ENCODE measurements at places on chromosomes 7 and 10. TPM values are rescaled to one million over a fixed set of nuclear protein-coding genes. Genes with fewer than 3 reads are reported as not detected.

Gene NUTM2D
- total RNA-seq: 11.3 TPM

Gene UCMA
- not detected for total RNA-seq

Gene RAB19
- not detected for total RNA-seq

Gene NUTM2E
- total RNA-seq: 0.86 TPM

Gene DRGX
- total RNA-seq: 65.2 TPM

DNA sequence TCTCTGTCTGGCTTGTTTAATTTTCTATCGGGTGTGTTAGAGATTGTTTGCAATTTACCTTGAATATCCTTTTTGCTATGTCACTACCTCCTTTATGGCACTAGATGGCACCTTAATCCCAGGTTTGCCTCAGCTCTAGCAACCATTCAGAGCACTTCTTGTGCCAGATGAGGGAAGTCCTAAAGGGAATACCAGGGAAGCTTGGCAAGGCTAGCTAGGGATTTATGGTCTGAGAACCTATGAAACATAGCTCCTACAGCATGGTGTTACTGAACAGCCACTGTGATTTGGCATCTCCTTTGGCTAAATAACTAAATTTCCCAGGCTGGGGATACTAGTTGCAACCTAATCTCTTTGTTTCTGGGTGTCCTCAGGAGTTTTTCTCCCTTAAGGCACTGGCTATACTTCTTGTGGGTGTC lies 69.0 kb upstream of the VOPP1 start:
- no peak overlapping the region for H3K4me3 ChIP-seq
- no peaks in the 10 kb centered on the region for H3K4me1 ChIP-seq
- no peaks in the 10 kb centered on the region for H3K36me3 ChIP-seq

GRCh38 chr7:130910949-130911944 lies 177.2 kb upstream of the KLF14 start:
- no peak overlapping the region for H3K4me3 ChIP-seq
- H3K4me1 ChIP-seq: peaks cover 17% of the 10 kb centered on the region
- H3K27me3 ChIP-seq: no peaks in the 10 kb centered on the region
- no peak overlapping the region for H3K27ac ChIP-seq
- no peak for DNase-seq

- H3K36me3 ChIP-seq: no peaks in the 10 kb centered on the region
- no peak overlapping the region for H3K27ac ChIP-seq
- peaks cover 2% of the 10 kb centered on the region for H3K27me3 ChIP-seq
- H3K4me1 ChIP-seq: no peaks in the 10 kb centered on the region
- no peak for DNase-seq
- no peak overlapping the region for H3K4me3 ChIP-seq
These were observed 88.1 kb downstream of the SEPTIN14 start for GRCh38 chr7:55774327-55775050.

- no peaks in the 10 kb centered on the region for H3K36me3 ChIP-seq
- no peak overlapping the region for H3K4me3 ChIP-seq
- H3K4me1 ChIP-seq: peaks cover 7% of the 10 kb centered on the region
- peaks cover 5% of the 10 kb centered on the region for H3K27me3 ChIP-seq
These were observed 7.6 kb upstream of the SLC26A3 start for GRCh38 chr7:107810626-107811025.

DNA sequence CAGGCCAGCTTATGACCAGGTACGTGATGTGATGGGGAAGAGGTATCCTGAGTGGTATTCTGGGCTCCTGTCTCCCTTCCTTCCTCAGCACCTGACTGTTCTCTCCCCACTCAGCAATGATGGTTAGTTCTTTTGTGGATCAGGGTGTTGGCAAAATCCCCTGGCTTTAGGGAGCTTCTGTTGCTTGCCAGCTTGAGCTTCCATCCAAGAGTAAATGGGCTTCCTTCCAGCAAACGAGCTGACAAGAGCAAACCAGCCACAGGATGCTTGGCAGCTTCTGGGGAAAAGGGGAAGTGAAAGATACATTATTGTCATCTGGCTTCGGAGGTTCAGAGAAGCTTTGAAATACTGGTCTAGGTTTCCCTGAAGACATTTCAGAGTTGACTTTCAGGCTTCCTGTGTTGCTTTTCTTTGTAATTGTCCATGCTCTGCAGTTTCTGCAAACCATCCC lies 5.2 kb downstream of the DUSP5 start:
- H3K27me3 ChIP-seq: peaks cover 6% of the 10 kb centered on the region
- H3K36me3 ChIP-seq: no peaks in the 10 kb centered on the region
- H3K4me1 ChIP-seq: peaks cover 40% of the 10 kb centered on the region
- DNase-seq: no peak
